Stimulated activated CD8-positive, alpha-beta memory T cell treated with anti-CD3 and anti-CD28 coated beads, Interleukin-2, amount 100 ng/mL, for 1 hour (primary cell): ENCODE measurements at places on chromosomes 4 and X.

DNA sequence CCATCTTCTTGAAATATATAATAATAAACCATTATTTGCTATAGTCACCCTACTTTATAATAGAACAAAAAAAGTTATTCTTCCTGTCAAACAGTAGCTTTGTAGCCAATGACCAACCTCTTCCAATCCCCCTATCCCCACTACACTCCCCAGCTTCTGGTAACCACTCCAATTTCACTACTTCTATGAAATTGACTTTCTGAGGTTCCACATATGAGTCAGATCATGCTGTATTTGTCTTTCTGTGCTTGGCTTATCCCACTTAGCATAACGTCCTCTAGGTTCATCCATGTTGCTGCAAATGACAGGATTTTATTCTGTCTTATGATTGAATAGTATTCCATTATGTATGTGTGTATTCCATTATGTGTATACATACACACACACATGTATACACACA lies 809.7 kb upstream of the NDST4 start:
- DNase-seq, result no peak

- DNase-seq, result no peak
Measured at GRCh38 chrX:10011261-10011931, 44.2 kb downstream of the CLDN34 start.

GRCh38 chrX:9609499-9609898 lies 144.6 kb downstream of the TBL1X start:
- DNase-seq, result no peak

- no peak for DNase-seq
Measured at GRCh38 chr4:21641696-21642095, 306.9 kb downstream of the KCNIP4 start.

DNA sequence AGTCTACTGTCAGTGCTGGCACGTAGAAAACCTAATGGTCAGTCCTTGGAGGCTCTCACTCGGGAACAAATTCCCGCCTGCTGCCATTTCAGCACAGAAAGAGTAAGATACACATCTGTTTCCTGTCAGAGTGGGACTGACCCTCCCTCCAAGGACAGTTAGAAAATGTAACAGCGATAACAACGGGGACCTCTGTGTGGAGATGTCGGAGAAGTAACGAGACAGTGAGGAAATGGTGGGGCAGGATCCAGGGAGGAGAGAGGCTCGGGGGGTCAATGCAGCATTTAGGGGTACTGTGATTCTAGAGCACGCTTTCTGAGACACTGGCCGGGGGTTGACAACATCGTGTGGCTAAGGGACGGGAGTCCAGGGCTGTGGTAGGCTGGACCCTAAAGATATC lies 36.0 kb upstream of the SORCS2 start:
- no peak for DNase-seq

DNA sequence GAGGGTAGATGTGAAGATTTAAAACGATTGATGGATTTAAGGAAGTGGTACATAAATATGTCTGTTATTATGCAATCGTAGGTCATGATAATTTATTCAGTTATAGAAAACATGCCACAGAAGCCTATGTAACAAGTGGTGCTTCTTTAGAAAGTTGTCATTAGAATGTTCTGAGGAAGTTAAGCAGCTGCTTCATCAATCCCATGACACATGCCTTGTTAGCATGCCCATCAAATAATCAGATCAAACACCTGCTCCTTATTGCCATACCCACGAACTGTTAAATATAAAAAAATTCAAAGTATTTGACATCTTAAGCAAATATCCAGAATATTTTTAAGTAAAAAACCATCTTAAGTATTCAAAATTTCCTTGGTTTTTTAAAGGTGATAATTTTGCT lies 76.4 kb upstream of the MYOZ2 start:
- DNase-seq, result no peak

DNA sequence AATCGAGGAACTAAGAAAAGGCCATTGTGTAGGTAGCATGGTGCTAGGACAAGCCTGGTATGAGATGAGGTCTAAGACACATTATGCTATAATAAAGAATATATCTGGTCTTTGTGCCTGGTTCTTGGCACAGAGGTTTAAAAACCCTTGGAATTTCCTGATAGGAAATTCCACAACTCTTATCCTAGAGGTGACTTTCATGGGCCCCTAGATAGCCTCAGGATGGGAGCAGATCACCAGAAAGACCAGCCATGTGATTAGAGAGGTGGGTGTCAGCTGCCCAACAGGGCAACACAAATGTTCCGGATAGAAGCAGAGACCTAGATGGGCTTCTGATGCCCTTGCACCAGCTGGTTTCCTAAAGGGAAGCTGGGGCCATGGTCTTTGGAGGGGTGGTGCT lies 107.2 kb downstream of the SCD5 start:
- no peak for DNase-seq

DNA sequence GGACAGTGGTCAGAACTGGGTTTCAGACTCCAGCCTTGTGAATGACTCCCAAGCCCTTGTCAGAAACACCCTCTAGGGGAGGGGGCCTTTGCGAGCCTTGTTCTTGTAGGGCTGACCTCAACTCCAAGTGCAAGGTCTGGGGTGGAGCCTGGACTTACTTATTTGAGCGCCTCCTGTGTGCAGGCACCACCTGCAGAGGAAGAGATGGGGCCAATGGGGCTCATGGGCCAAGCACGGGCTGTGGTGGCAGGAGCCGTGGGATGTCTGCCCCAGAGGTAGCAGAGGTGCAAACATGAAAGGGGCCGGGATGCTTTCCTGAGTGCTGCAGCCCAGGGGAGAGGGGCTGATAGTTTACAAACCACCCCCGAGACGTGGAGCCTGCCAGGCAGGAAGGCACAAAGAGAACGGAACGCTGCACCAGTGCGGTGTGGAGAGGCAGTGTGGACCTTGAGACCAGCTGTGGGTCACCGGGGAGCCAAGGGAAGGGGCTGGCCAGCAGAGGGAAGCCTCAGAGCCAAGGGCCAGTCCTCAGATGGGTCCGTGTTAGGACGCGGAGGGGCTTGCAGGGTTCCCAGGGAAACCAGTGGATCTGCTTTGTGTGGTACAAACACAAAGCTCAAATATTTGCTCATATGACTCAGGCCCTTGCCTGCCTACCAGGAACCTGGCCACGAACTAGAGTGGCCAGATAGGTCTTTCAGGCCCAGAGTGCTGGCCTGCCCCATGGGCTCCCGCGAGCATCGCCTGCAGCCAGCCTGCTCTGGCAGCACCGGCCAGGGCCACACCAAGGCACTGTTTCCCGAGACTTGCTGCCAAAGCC lies 8.7 kb upstream of the TADA2B start:
- DNase-seq, result no peak

- no peak for DNase-seq
Measured at GRCh38 chr4:47538111-47538824, 53.2 kb downstream of the ATP10D start.

DNA sequence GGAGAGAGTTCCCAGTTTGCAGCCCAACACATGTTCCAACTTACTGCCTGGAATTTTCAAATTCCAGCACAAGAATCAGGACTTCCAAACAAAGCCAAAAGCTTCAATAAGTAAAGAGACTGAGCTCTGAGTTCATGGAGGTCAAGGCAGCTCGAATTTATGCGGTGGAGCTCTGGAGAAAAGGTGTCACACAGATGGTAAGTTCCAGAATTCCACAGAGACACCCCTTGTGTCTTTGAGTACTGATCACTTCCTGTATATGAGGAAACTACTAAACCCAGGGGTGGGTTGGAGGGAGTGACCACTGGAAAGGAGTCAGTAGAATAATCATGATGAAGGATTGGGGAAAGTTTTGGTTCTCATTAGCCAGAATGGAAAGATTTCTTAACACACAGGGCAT lies 118.5 kb upstream of the GUCY1A1 start:
- no peak for DNase-seq

- no peak for DNase-seq
Measured at GRCh38 chrX:115093191-115093590, 75.8 kb upstream of the IL13RA2 start.

GRCh38 chrX:48813644-48814043 lies 11.8 kb downstream of the HDAC6 start:
- DNase-seq, result no peak

- DNase-seq, result no peak
Measured at GRCh38 chr4:33911959-33912358, 2332.4 kb downstream of the ARAP2 start.

DNA sequence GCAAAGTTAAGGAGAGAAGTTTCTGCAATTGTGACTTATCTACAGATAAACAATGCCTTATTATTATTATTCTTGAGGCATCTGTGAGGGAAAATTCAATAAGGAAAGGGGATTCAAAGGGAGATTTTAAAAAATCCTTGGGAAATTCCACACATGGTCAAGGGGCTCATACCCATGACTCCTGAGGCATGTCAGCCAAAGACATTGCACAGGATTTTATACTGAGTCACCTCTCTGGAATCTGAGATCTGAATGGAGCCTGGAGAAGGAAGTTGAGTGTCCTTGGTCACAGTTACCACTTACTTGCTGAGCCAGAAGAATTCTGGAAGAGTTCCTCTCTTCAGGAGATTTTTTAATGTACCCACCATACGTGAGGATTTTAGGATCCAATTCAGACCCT lies 14.4 kb upstream of the CXCL8 start:
- no peak for DNase-seq

- DNase-seq, result no peak
Measured at GRCh38 chr4:120844528-120844921, 78.0 kb downstream of the PRDM5 start.

DNA sequence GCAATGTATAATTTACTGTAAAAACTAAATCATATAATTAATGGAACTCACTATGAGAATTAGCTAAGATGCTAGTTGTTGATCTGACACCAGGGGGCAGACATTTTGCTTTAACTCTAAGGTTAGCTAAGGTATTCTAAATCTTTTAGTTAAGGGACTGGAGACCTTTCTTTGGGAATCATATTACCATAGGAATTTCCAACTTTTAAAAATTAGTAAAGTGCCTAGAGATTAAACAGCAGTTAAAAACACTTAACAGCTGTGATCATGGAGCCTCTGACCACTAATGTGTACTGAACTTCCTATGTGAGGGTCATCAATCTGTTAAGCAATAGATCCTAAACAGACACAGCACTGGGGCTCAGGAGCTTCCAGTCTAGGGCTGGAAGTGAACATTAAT lies 226.6 kb downstream of the NSUN7 start:
- DNase-seq, result no peak

DNA sequence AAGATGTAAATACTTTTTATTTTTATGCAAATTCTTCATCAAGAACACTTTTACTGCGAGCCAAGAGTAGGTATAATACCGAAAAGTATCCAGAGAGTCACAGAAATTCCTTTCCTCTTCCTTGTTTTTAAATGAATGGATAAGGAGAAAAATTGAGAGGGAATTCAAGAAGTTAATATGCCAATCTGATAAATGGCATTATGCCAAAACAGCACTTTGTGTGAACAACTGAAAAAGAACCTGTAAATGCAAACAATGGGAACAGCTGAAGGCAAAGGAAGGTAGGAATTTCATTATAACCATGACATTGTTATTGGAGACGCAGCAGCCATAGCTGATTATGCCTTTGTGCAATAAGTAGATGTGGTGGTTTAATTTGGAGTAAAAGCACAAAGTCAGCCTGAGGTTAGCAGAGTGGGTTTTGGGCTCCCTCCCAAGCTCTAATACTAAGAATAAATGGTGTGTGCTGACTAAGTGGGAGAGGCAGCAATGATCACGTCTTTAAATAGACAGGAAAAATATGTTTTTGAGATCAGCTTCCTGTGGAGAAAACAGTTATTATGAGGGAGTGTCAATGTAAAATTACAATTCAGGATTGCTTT lies 209.8 kb upstream of the NDST4 start:
- DNase-seq, result no peak

GRCh38 chr4:123743848-123744247 lies 347.3 kb downstream of the SPRY1 start:
- DNase-seq, result no peak

DNA sequence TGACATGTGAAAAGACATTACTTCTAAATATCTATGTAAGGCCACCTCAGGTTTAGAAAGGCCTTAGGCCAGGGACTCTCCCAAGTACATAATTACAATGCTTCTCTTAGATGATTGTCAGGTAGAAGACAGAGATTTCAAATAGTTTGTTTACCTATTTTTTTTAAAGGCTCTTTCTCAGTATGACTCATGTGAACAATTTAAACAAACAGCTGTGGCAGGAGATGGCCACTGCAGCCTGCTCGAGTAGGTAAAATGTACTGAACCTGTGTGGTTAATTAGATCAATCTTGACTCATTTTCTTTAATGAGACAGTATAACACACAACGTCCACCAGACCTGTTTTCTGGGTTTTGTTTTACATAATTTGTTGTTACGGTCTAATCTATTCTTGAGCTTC lies 50.2 kb downstream of the LEF1 start:
- DNase-seq, result no peak

- no peak for DNase-seq
Measured at GRCh38 chrX:83416273-83416672, 91.8 kb upstream of the POU3F4 start.

DNA sequence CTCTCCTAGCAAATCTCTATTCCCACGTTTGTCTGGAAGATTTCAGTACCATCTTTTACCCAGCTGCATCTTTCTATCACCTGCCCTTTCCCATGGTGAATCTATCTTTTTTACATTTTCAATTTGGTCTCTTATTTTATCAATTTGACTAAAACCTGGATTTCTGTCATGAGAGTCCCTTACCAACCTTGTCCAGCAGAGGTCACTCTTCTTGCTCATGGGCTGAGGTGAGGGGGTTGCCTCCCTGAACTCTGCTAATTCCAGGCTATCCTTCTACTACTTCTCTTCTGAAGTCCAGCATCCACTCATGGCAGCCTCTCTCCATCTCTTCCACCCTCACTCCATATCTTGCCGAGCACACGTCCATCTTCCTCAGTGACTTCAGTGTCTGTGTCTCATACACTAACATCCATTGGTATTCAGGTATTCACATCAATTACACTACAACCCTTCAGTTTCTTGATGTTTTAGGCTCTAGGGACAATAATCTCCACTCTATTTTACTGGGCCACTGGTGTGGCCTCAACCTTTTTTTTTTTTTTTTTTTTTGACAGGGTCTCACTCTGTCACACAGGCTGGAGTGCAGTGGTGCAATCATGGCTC lies 17.8 kb upstream of the ZNF827 start:
- no peak for DNase-seq

DNA sequence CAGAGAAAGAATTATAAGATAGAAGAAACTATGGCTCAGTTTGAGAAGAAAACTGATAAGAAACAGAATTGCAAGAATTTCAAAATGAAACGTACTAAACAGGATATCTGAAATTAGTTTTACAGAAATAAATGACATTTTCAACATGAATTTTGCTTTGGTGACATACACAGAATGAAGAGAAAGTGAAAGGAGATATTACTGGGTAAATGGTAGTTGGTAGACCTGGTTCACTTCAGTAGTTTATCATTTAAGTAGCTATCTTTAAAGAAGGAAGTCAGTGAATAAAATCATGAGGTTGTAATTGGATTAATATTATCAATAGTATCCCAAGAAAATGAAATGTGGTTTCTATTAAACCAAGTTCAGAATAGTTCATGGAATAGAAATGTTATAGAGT lies 395.5 kb upstream of the SMIM31 start:
- no peak for DNase-seq

GRCh38 chr4:39178706-39179105 lies 3.6 kb upstream of the WDR19 start:
- DNase-seq, result no peak

DNA sequence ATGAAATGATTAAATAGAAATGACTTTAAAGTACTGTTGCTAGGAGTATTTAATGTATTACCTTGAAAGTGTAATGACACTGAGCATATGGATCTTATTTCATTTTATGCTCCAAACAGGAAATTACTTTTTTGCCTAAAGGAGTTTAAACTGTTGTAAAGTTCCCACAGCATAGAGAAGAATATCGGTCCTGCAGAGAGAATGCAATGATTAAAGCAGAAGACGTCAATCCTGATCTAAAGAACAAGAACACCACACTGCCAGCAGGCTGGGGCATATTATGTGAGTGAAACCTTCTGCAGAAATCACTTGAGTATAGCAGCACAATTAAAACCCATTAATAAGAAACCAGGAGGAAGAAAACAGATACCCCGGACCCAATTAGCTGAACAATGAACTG lies 72.8 kb upstream of the CAMK2D start:
- DNase-seq, result no peak
